ENCODE measurements at places on chromosomes 1 and 21. TPM values are rescaled to one million over a fixed set of nuclear protein-coding genes. Genes with fewer than 3 reads are reported as not detected.

The ADGRL2 gene
- total RNA-seq = not detected

The SPATA46 gene
- not detected for total RNA-seq

The CFHR2 gene
- not detected for total RNA-seq

The PGLYRP3 gene
- total RNA-seq = not detected

The HPDL gene
- 0.32 TPM for total RNA-seq

The S100A8 gene
- not detected for total RNA-seq

The LIPI gene
- total RNA-seq = not detected

The AADACL3 gene
- not detected for total RNA-seq

The DIO1 gene
- not detected for total RNA-seq

The ZNF683 gene
- total RNA-seq = not detected

The CCDC18 gene
- 9.0 TPM for total RNA-seq

The C1orf198 gene
- 4.2 TPM for total RNA-seq

The GJB3 gene
- total RNA-seq = not detected

The SLAMF9 gene
- not detected for total RNA-seq

The C1QC gene
- 3.8 TPM for total RNA-seq

The TIAM1 gene
- 104 TPM for total RNA-seq
